IMR-90 (cell line): ENCODE measurements at places on chromosomes 3 and 15. TPM values are rescaled to one million over a fixed set of nuclear protein-coding genes. Genes with fewer than 3 reads are reported as not detected.
A peak's percentile ranks its signal among the peaks of the same experiment; 100 is the strongest.

GRCh38 chr3:170844377-170844776, 25.6 kb downstream of the RPL22L1 start:
- no peak for DNase-seq

DNA sequence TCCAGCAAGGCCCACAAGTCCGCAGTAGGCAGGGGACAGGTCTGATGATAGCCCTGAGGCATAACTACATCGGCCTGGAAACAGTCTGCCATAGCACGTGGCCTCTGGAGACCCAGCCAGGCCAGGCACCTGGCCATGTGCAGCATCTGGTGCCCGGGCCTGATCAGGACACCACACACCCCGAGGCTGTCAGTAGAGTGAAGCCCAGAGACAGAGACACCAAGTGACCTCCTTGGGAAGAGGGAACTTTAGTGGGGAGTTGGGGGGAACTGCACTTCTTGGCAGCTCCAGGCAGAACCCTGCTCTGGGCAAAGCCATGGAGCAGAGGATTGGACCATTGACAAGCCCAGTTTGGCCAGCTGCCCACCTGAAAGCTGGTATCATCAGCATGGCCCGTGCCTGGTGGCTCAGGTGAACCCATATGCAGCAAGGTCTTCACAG, 1.2 kb downstream of the SHISA5 start:
- no peak for DNase-seq

Gene NTRK3
- 0.01 and 0.15 TPM in 2 replicates for polyA plus RNA-seq

DNA sequence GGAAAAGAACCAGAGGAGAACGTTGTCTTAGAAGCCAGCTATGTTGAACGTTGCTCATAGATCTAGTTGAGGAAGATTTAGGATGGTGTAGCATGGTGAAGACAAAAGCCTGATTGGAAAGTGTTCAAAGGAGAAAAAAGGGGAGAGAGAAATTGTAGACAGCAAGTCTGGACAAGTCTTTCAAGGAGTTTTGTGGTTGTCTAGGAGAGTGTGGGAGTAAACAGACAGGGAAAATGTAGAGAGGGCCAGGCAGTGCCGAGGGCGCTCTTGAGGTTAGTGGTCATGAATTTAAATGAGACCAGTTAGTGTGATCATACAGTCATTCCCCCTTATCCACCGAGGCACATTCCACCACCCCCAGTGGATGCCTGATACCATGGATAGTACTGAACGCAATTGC, 167.5 kb upstream of the IL12A start:
- DNase-seq = no peak

- DNase-seq = no peak
These were observed 41.8 kb downstream of the HGD start for GRCh38 chr3:120640231-120640630.

GRCh38 chr15:94579286-94579685, 347.9 kb downstream of the MCTP2 start:
- no peak for DNase-seq

- DNase-seq = peak; percentile 71
These were observed 138.1 kb downstream of the TMCO5A start for GRCh38 chr15:38072348-38073177.

Gene MUSTN1
- not detected in 2 replicates for polyA plus RNA-seq

Gene FOXB1
- polyA plus RNA-seq = not detected in 2 replicates

Gene ZIC1
- not detected in 2 replicates for polyA plus RNA-seq

- DNase-seq = no peak
These were observed 163.8 kb downstream of the ZBTB20 start for GRCh38 chr3:114983248-114983647.

- DNase-seq = no peak
These were observed at the start of gene MST1R for GRCh38 chr3:49903451-49904424. TSS of gene MST1R (minus strand) at chr3:49903873. CDS start at chr3:49903609, 264 bp downstream.

Gene CX3CR1
- 0.03 TPM in 1 of 2 replicates, not detected in the other for polyA plus RNA-seq

Gene AADACL2
- polyA plus RNA-seq = not detected in 2 replicates

Gene NIPA2
- polyA plus RNA-seq = 25.6 and 33.0 TPM in 2 replicates

DNA sequence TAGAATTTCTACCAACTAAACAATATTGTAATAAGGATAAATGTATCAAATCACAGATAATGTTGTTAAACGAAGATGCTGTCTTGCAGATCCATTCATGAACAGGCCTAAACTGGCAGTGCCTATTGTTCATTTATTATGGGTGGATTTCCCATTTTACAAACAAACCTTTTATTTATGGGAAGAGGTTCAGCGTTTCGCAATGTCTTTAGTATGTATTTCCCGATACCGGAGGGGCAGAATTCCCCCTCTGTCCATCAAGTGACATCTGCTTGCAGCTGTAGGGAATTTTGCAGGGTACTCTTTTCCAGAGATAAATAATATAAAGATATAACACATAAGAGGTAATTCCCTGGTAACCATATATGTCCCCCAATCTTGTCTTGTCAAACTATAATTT, 5.7 kb downstream of the CEP19 start:
- no peak for DNase-seq

DNA sequence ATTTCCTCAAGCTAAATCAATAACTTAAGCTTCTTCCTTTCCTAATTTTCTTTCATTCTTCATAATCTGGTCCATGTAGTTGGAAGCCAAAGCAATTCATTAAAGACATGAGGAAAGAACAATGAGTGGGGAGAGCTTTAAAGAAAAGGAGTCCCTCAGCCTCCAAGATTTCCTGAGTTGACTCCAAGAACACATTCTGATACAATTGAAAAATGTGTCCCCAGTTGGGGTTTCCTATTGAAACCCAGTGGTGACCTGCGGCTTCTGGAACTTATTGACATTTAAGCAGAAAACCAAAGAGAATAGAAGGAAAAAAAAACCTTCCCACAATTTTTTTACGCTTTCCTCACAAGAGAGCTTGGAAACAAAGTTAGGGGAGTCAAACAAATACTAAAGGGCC, 37.0 kb downstream of the ATP8B4 start:
- DNase-seq = no peak

Gene TF
- polyA plus RNA-seq = 0.01 and 0.07 TPM in 2 replicates

GRCh38 chr3:127388427-127388826, 100.6 kb upstream of the PRR20G start:
- no peak for DNase-seq

DNA sequence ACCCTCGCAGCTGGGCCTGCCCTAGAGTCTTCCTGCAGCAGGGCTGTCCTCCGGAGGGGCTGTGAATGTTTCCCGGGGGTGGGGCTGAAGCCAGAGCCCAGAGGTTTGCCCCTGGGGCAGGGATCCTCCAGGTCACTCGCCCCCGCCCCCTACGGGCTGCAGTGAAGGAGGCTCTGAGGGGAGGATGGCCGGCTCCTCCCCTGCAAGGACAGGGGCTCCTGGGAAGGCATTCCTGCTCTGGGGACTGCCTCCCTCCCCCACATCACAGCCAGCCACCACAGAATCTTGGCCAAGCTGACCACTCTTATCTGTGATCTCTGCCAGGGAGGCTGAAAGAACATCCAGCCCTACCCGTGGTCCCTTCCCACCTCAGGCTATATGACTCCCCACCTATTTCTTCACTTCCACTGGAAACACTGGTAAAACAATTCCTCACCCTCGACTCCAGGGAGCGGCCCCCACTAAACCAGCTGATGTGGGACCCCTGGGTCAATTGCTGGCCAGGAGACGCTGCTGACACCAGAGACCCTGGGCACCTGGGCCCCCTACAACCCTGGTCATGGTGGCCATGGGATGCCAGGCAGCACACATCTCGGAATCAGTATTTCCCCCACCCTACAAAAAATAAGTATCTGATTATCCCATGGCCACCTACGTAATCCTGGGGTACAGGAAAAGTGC, 66.0 kb downstream of the HMCES start:
- DNase-seq = no peak

DNA sequence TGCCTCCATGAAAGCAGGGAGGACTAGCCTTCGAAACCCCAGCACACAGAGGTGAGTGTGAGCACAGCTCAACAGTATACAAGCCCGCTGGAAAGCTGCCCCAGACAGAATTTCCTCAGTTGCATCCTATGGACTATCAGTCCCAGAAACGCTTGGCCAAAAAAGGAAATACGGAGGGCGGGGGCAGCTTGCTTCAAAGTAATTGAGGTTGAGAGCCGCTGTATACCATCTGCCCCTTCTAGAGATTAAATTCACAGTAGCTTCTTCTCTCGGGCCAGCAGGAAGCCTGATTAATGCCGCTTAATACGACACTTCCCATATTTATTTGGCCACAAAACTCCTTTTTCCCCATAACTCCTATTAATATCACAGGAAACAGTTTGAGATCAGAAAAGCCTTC, 88.7 kb downstream of the LIPC start:
- no peak for DNase-seq

- no peak for DNase-seq
These were observed 10.8 kb downstream of the IP6K1 start for GRCh38 chr3:49775538-49775937.

DNA sequence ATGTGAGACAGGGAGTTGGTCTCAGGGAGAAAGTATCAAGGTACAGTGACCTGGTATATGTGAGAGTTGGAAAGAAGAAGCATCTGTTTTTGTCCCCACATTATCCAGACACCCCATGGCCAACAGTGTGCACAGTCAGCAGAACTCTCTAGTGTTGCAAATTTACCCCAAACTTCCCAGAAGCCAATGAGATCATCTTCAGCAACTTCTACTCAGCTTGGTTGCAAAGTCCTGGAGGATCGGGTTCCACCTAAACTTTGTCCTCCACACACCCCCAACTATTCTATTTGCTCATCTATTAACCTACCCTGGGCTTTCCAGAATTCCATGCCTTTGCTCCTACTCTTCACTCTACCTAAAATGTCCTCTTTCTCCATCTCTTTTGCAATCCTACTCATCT, 15.7 kb downstream of the RBSN start:
- no peak for DNase-seq

DNA sequence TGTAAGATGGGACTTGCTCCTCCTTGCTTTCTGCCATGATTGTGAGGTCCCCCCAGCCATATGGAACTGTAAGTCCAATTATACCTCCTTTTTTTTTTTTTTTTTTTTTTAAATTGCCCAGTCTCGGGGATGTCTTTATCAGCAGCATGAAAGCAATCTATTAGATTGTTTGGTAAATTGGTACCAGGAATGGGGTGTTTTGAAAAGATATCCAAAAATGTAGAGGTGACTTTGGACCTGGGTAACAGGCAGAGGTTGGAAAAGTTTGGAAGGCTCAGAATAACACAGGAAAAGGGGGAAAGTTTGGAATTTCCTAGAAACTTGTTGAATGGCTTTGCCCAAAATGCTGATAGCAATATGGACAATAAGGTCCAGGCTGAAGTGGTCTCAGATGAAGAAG, 545.8 kb upstream of the ALCAM start:
- no peak for DNase-seq

DNA sequence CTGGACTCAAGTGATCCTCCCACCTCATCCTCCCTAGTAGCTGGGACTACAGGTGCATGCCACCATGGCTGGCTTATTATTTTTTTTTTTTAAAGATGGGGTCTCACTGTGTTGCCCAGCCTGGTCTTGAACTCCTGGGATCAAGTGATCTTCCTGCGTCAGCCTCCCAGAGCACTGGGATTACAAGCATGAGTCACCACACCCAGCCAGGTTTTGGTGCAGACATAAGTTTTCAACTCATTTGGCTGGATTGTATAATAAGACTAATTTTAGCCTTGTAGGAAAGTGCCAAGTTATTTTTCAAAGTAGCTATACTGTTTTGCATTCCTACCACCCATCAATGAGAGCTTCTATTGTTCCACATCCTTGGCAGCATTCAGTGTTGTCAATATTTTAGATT, 32.1 kb downstream of the BUB1B start:
- DNase-seq = peak; percentile 48

- peak; percentile 45 for DNase-seq
These were observed 116.7 kb upstream of the LPP start for GRCh38 chr3:188037195-188037718.

- DNase-seq = peak; percentile 12
These were observed 5.1 kb upstream of the DNAH1 start for GRCh38 chr3:52310861-52311575.
